ENCODE measurements at places on chromosomes 6 and 20. TPM values are rescaled to one million over a fixed set of nuclear protein-coding genes. Genes with fewer than 3 reads are reported as not detected.

Gene GJA10
- total RNA-seq, result not detected

Gene F13A1
- total RNA-seq, result not detected

Gene DYNLT2
- total RNA-seq, result 0.63 TPM

Gene PTGIS
- 0.05 TPM for total RNA-seq

Gene HLA-F
- 5.1 TPM for total RNA-seq

Gene ADGRF5
- total RNA-seq, result not detected

Gene ARMH2
- not detected for total RNA-seq

Gene ERVFRD-1
- not detected for total RNA-seq

Gene ABT1
- 13.4 TPM for total RNA-seq

Gene CALHM6
- 0.45 TPM for total RNA-seq

Gene KCNQ2
- total RNA-seq, result 0.86 TPM

Gene FUCA2
- total RNA-seq, result 57.3 TPM

Gene PLAGL1
- total RNA-seq, result 9.6 TPM

Gene OPRL1
- 0.48 TPM for total RNA-seq

Gene IL17F
- total RNA-seq, result not detected

Gene NOTCH4
- 0.49 TPM for total RNA-seq

Gene SNAP25
- 22.0 TPM for total RNA-seq

Gene MYLK2
- total RNA-seq, result 0.88 TPM

Gene FRK
- 1.8 TPM for total RNA-seq

Gene RIPOR3
- total RNA-seq, result not detected

Gene PLCG1
- 34.5 TPM for total RNA-seq

Gene CLPSL1
- total RNA-seq, result not detected

Gene NR2E1
- total RNA-seq, result not detected

Gene MCHR2
- total RNA-seq, result not detected

Gene CCN2
- 39.7 TPM for total RNA-seq

Gene NUP153
- 32.4 TPM for total RNA-seq

Gene COL21A1
- 1.4 TPM for total RNA-seq

Gene FKBP1C
- total RNA-seq, result 2.0 TPM

Gene DEFB124
- total RNA-seq, result not detected

Gene B4GALT5
- total RNA-seq, result 61.3 TPM

Gene CGA
- not detected for total RNA-seq

Gene CRISP2
- not detected for total RNA-seq

Gene RUNX2
- total RNA-seq, result 1.0 TPM

Measured in A549 treated with DMSO at 1 μM for 4 hours (cell line).